ENCODE measurements at places on chromosomes 5 and 9.

- no peak for DNase-seq
Observed at GRCh38 chr5:40397976-40398375, 281.7 kb upstream of the PTGER4 start.

- no peak for DNase-seq
Observed at GRCh38 chr5:104659497-104659896, 1096.9 kb upstream of the NUDT12 start.

DNA sequence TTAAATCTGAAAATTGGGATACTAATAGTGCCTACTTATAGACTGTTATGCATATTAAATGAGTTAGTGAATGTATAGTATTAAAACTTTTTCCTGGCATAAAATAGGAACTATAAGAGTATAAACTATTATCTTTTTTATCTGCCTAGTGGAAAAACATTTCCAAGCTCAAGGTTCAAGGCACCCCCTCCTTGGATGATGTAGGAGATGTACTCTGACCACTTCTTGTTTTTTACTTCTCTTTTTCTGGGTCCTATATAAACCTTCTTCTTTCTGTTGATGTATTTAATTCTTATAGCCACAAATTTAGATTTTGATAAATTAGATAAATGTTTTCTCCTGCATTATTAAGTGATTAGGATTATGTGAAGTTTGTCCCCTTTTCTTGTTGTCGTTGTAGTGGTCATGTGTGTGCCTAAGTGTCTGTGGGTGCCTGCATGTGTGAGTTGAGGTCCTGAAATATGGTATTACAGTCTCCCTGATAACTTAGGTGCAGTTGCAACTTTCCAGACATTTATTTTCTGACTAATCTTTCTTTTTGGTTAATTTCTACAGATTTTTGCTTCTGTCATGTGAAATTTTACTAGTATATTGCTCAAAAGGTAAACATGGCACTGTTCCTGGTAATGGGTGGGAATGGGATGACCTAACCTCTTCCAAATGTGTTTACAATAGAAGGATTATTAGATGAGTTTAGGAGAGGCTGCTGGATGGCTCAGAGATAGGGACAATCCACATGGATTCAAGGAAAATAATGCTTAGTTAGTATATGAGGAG lies 160.8 kb upstream of the CDKN2B start:
- no peak for DNase-seq

GRCh38 chr5:133508845-133509741 lies 103.2 kb downstream of the FSTL4 start:
- DNase-seq, result no peak

- DNase-seq, result no peak
Observed at GRCh38 chr5:86838083-86838482, 220.3 kb downstream of the COX7C start.

- DNase-seq, result no peak
Observed at GRCh38 chr5:5688194-5688924, 265.9 kb downstream of the ICE1 start.

DNA sequence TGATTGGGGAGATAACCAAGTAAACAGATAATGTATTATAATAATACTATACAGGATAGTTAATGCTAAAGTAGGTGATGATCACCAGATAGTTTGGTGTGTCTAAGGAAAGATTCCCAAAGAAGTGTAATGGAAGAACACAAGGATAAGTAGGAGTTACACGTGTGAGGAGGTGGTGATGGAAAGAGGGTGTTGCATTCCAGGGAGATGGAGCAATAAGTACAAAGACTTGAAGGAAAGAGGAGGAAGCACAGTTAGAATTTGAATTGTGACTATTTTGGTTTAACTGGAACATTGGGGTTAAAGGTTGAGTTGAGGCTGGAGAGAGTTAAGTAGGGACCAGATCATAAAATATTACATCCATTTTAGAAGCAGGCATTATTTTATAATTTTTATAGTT lies 76.9 kb downstream of the IPO11 start:
- no peak for DNase-seq

- DNase-seq, result no peak
Observed at GRCh38 chr9:123684393-123685149, 245.4 kb downstream of the DENND1A start.

- DNase-seq, result no peak
Observed at GRCh38 chr5:61123145-61123544, 39.1 kb downstream of the SMIM15 start.

GRCh38 chr9:73200694-73201452 lies 49.2 kb downstream of the ANXA1 start:
- DNase-seq, result no peak

- DNase-seq, result peak; percentile 31
Observed at GRCh38 chr9:98117984-98118639, 910 bp downstream of the TRIM14 start.

- DNase-seq, result no peak
Observed at GRCh38 chr9:85420750-85421149, 321.0 kb downstream of the AGTPBP1 start.

DNA sequence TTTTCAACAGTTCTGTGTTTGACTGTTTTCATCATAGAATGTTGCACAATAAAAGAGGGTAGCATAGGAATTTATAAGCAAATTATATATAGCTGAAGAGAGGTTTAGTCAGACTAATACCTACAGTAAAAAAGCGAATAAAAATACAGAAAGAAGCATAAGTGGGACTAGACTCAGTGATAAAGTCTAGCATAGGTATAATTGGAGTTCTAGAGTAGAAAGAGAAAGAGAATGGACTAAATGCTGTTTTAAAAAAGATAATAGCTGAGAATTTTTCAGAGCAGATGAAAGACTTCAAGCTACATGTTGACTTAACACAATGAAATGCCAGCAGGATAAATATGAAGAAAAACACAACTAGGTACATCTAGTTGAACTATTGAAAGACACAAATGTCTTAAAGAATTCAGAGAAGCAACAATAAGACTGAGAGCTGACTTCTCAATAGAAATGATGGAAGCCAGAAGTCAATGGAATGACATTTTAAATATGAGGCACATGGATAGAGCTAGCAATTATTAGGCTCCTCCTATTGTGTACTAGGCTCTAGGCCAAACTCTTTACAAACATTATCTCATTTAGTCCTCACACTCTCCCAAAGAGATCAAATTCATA lies 573.9 kb downstream of the ZNF608 start:
- DNase-seq, result no peak

- DNase-seq, result peak; percentile 47
Observed at GRCh38 chr5:141637123-141637766, 448 bp downstream of the RELL2 start.

GRCh38 chr5:16600946-16601345 lies 15.9 kb downstream of the RETREG1 start:
- DNase-seq, result no peak

- no peak for DNase-seq
Observed at GRCh38 chr5:14471507-14471906, 110.1 kb upstream of the OTULINL start.

DNA sequence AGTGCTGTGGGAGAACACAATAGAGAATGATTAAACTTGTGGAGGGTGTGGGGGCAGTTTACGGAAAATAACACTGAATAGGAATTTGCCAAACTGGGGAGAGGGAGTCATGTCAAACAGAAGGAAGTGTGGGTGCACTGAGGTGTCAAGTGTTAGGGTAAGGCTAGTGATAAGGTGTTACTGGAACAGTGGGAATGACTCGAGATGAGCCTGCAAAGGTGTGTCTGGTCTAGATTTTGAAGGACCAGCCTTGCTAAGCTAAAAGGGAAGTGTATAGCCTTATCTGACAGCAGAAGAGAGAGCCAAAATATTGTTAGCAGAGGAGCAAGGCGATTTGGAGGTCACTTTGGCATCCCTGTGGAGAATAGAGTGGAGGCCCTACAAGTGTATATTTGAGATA lies 4.2 kb downstream of the CNOT6 start:
- DNase-seq, result no peak

DNA sequence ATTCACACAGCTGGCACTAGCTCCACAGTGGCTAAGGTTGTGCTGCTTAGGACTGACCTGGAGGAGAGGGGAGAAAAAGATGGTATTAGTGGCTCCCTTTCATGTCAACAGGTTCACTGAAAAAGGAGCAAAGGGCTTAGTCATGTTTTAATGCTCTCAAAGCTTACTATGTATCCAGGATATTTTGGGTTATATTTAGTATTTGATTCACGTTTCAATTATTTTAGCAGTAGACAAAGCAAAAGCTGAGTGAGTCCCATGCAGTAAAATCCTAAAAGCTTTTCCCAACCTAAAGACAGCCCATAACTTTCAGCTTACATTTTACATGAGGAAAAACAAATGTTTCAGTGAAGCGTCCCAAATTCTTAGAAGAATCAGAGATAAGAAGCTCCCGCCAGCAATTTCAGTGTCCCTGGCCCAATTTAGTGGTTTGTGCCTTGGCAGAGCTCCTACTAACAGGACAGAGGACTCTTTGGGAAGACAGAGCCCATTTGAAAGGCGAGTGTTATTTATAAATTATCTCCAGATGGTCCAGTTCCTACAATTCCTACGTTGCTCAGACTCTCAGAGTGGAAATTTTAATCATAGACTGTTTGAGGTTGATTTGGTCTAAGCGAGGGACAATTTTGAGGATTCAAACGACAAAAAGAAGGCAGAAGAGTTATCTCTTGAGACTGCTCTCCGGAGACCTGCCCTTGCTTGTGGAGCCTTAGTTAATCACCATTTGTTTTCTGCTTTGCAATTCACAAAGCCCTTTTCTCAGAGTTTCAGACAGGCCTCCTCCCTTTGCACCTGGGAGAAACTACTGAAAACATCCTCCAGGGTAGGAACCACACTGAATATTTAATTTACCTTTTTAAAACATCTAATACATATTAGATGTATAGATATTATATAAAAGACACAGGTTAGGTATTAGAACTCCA lies 225.0 kb upstream of the ANKRD55 start:
- DNase-seq, result no peak

DNA sequence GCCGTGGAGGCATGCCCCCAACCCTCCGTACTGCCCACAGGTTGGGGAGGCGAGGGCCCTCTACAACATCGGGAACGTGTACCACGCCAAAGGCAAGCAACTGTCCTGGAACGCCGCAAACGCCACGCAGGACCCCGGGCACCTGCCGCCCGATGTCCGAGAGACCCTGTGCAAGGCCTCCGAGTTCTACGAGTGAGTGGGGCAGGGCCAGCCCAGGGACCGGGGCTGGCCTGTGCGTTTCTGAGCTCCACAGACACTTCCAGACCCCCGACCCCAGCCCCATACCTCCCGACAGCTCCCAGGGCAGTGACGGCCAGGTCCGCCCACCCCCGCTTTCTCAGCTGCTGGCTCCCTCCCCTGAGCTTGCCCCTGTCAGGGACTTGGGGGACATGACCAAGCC lies 9.5 kb downstream of the GPSM1 start:
- no peak for DNase-seq

DNA sequence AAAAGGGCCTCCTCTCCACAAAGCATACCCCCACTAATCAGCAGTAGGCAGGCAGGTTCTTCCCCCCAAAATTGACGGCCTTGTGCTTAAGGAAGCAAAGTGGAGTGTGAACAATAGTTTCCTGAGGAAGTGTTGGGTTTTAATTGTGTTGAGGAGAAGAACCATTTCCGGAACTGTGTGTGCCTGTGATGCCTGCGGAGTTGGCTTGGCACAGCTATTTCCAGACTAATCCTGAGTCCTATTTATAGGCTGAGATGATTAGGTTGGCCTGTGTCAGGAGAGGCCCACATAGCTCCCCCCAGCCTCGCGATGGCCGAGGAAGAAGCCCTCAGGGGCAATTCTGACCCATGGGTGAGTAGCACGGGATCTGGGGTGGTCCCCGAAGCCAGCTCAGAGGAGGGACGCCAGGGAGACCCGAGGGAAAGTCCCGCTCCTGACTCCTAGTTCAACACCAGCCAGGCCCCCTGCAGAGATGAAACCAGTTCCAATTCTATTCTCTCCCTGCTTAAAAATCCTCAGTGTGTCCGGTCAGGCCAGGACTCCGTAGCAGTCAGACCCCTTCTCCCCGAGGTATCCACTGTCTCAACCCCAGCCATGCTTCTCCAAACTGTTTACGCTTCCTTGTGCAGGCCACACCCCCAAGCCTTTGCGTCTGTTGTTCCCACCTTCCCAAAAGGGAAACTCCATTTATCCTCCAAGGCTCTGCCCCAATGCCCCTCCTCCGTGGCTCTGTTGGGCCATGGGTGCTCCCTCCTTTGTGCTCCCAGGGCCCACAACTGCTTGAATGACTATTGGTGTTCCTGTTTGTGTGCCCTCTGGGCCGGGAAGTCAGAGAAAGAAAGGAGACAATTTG lies 18.1 kb downstream of the GSN start:
- DNase-seq, result no peak

DNA sequence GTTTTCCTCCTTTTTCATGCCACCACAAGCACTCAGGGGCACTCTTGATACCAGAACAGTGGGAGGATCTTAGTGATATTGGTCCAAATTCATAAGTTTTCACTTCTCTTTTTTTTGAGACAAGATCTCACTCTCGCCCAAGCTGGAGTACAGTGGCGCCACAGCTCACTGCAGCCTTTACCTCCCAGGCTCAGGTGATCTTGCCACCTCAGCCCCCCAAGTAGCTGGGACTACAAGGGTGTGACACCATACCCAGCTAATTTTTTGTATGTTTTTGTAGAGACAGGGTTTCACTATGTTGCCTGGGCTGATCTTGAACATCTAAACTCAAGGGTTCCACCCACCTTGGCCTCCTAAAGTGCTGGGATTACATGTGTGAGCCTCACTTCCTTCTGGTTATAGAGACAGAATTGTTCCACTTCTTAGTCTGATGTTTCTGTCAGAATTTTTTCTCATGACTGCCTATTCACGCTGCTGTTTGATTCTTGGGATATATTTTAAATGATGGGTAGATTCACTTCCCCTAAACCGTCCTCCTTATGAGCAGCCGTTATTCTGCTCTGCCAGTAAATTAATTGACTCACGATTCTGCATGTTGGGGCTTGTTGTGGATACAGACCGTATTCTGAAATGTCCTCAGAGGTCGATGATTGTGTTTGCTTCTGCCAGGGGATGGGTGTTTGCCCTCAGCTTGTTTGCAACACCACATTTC lies 30.8 kb downstream of the MTAP start:
- no peak for DNase-seq
